Placental pericyte (primary cell): ENCODE measurements at places on chromosomes 2 and 18. TPM values are rescaled to one million over a fixed set of nuclear protein-coding genes. Genes with fewer than 3 reads are reported as not detected.

Gene VAMP5
- 14.7 and 22.8 TPM in 2 replicates for total RNA-seq

Gene TSHZ1
- total RNA-seq, result 7.7 and 9.0 TPM in 2 replicates

Gene ABCG8
- not detected in 2 replicates for total RNA-seq

Gene MEIS1
- total RNA-seq, result 40.3 and 84.9 TPM in 2 replicates

Gene EPHA4
- total RNA-seq, result 5.3 and 17.5 TPM in 2 replicates

Gene GKN2
- 0.22 TPM in 1 of 2 replicates, not detected in the other for total RNA-seq

Gene KCNG2
- total RNA-seq, result not detected in 2 replicates

Gene NOL4
- not detected in 2 replicates for total RNA-seq

Gene PTRHD1
- 18.6 and 33.7 TPM in 2 replicates for total RNA-seq

Gene RBM44
- total RNA-seq, result 0.14 and 0.22 TPM in 2 replicates

Gene CTAGE1
- total RNA-seq, result not detected in 2 replicates

Gene PFN4
- total RNA-seq, result 0.29 and 0.88 TPM in 2 replicates

Gene SLC25A52
- total RNA-seq, result 0.14 TPM in 1 of 2 replicates, not detected in the other

Gene ICOS
- total RNA-seq, result not detected in 2 replicates

Gene DSG4
- not detected in 2 replicates for total RNA-seq

Gene UGT1A7
- total RNA-seq, result not detected in 2 replicates

Gene GALNT5
- 0.22 and 5.4 TPM in 2 replicates for total RNA-seq

Gene SYT4
- total RNA-seq, result not detected in 2 replicates

Gene NBAS
- total RNA-seq, result 77.7 TPM in 2 replicates

Gene MC2R
- not detected in 2 replicates for total RNA-seq

Gene SEH1L
- 65.9 and 70.2 TPM in 2 replicates for total RNA-seq

Gene SLC5A7
- not detected in 2 replicates for total RNA-seq

Gene RESP18
- total RNA-seq, result not detected in 2 replicates

Gene SCN1A
- not detected in 2 replicates for total RNA-seq

Gene FZD7
- total RNA-seq, result 19.0 and 31.8 TPM in 2 replicates

Gene SATB2
- 0.88 and 18.2 TPM in 2 replicates for total RNA-seq

Gene ODC1
- total RNA-seq, result 111 and 216 TPM in 2 replicates

Gene STK39
- total RNA-seq, result 20.1 and 37.8 TPM in 2 replicates

Gene PSMA8
- not detected in 2 replicates for total RNA-seq

Gene CGREF1
- 0.88 TPM in 1 of 2 replicates, not detected in the other for total RNA-seq

Gene VWA3B
- not detected in 2 replicates for total RNA-seq

Gene PAIP2B
- total RNA-seq, result under 0.01 TPM in 2 replicates

Gene CRACDL
- not detected in 2 replicates for total RNA-seq

Gene LYPD1
- total RNA-seq, result 5.5 and 108 TPM in 2 replicates

Gene DOK6
- 0.29 and 0.66 TPM in 2 replicates for total RNA-seq

Gene AGXT
- total RNA-seq, result not detected in 2 replicates

Gene DAW1
- 1.5 and 2.7 TPM in 2 replicates for total RNA-seq

Gene MEP1B
- not detected in 2 replicates for total RNA-seq

Gene TMEFF2
- total RNA-seq, result under 0.01 TPM in 1 of 2 replicates, not detected in the other

Gene OTOS
- total RNA-seq, result not detected in 2 replicates

Gene PLEKHH2
- 1.1 and 3.4 TPM in 2 replicates for total RNA-seq

Gene CFAP53
- total RNA-seq, result 0.22 TPM in 1 of 2 replicates, not detected in the other

Gene KLHL41
- total RNA-seq, result 0.14 and 0.22 TPM in 2 replicates

Gene CD207
- total RNA-seq, result not detected in 2 replicates

Gene RHOB
- 189 and 311 TPM in 2 replicates for total RNA-seq

Gene RAD51AP2
- under 0.01 TPM in 1 of 2 replicates, not detected in the other for total RNA-seq

Gene RBFA
- total RNA-seq, result 14.2 and 35.9 TPM in 2 replicates

Gene DNAH6
- under 0.01 TPM in 2 replicates for total RNA-seq

Gene MPP4
- total RNA-seq, result 0.44 and 17.9 TPM in 2 replicates

Gene MOCOS
- total RNA-seq, result 4.9 and 24.9 TPM in 2 replicates

Gene SCN2A
- under 0.01 and 1.7 TPM in 2 replicates for total RNA-seq

Gene SFTPB
- total RNA-seq, result not detected in 2 replicates

Gene EEF1B2
- 328 and 589 TPM in 2 replicates for total RNA-seq

Gene UGT1A5
- not detected in 2 replicates for total RNA-seq

Gene ASXL3
- total RNA-seq, result 0.14 and 0.22 TPM in 2 replicates

Gene CENPA
- total RNA-seq, result 0.66 and 12.2 TPM in 2 replicates
